Naive B cell (primary cell): ENCODE measurements at places on chromosomes 1 and 21.
A peak's percentile ranks its signal among the peaks of the same experiment; 100 is the strongest.

GRCh38 chr21:35203093-35203977 is 154.2 kb upstream of the RUNX1 start:
- no peak for DNase-seq

DNA sequence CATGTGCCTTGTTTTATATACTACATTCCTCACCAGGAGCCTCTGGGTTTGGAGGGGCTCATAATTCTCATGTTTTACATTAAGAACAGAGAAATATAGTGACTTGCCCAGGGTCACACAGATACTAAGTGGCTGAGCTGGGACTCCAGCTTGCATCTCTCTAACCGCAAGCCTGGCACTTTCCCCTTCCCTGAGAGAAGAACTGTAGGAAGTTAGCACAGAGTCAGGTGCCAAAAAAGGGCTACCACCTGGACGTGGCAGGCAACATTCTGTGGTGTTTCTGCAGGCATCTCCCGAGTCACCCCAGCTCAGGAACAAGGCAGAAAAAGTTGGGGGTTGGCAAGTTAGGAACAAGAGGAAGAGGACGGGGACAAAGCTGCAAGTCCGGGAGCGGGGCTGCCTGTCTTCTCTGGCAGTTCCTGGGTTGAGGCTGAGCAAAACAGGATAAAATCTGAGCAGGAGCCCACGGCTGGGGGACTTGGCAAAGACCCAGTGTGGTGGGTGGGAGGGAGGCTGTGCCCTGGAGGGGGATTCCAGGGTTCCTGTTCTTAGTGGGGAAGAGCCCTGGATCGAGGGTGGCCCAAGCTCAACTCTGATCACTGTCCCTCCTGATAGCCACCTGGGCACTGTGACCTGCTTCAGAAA is 9.8 kb downstream of the PLA2G5 start:
- no peak for DNase-seq

DNA sequence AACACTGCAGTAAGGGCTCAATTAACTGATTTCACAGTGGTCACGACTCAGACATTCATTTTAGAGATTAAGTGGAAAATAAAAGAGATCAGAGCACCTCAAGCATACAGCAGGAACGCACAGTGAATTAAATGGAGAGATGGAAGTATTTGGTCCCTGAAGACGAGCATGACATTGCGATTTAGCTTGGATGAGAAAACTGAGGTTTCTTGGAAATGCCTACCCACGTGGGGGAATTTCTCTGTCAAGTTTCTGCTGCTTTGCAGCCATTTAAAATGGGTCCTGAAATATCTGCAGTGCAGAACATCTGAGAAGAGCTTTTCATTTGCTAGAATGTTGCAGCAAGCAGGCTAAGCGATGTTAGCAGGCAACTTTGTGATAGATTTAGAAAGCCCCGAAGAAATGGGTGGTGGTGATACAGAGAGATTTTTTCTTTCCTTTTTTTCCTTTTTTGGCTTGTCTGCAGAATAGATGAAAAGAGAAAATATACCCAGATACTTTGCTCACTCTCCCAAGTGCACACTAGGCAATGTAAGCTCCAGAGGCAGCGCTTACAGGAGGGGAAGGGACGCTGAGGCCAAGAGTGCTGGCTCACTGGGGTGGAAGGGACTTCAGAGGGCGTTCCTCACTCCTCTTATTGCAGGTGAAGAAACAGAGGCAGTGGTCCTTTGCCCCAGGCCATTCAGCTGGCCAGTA is 258.0 kb downstream of the KCNJ6 start:
- DNase-seq, result no peak

- peak; percentile 62 for DNase-seq
These were observed 905 bp downstream of the BTBD19 start for GRCh38 chr1:44808938-44809917.

GRCh38 chr1:184152434-184152898 is 100.9 kb downstream of the TSEN15 start:
- no peak for DNase-seq

DNA sequence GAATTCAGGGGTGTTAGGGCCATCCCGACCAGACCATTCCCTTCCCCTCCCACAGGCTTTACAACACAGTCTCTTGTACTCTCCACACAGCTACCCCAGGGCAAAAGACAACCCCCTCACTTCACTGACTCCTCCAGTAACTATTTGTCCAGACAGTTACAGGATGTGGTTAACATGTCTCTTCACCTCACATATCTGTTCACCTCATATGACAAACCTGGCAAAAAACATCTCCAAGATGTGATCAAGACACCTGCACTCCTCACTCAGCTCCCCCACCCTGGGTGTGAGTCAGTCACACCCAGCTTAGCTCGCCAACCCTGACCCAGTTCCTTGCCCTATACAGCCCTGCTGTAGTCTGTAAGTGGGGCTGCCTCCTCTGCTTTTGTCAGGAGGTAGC is 490.5 kb upstream of the CHRM3 start:
- no peak for DNase-seq

DNA sequence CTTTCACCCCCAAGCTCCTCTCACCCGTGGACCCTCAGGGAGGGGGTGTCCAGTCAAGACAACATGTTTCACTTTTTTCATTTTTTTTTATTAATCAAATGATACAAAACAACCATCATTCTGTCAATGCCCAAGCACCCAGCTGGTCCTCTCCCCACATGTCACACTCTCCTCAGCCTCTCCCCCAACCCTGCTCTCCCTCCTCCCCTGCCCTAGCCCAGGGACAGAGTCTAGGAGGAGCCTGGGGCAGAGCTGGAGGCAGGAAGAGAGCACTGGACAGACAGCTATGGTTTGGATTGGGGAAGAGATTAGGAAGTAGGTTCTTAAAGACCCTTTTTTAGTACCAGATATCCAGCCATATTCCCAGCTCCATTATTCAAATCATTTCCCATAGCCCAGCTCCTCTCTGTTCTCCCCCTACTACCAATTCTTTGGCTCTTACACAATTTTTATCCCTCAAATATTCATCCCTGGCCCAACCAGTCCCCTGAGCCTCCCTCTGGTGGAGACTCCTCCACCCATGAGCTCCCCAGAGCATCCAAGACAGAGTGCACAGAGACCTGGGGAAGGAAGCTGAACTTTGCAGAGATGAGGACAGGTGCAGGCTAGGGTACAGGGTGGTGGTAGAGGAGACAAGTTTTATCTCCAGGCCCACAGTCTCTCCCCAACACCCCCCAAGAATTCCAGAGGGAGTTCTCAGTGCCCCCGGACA is 1.4 kb upstream of the S100A16 start:
- DNase-seq, result no peak

DNA sequence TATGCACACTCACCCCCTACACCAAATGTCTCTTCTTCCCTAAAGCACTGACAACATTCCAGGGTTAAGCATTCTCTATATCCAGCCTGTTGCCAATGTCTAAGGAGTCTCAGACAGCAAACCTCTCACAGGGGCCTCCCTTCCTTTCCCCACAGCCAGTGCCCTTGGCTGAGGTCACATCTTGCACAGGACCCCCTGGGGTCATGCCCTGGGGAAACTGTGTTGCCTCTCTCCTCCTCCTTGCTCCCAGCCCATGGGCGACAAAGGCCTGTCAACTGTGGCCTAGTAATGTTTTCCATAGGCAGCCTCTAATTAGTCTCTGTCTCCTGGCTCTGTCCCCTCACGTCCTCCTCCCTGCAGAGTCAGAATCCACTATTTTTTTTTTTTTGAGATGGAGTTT is 54.6 kb downstream of the NENF start:
- no peak for DNase-seq

DNA sequence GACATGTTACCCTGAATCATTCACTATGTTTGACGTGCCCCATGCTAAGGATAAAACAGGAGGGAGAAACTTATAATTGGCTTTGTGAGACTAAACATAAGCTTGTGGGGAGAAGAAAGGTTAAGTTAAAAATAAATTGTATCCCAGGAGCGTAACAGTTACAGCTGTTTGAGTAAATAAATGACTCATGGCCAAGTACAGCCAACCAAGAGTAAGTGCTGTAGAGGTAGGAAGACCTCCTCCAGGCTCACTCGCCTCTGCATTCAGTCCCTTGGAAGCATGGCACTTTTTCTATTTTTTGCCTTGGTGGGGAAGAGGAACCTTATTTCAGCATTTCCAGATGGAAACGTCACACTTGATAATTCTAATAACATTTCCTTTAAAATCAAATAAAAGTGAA is 116.5 kb downstream of the ZP4 start:
- no peak for DNase-seq

- no peak for DNase-seq
These were observed 200.7 kb upstream of the RAB4A start for GRCh38 chr1:229070168-229070567.

DNA sequence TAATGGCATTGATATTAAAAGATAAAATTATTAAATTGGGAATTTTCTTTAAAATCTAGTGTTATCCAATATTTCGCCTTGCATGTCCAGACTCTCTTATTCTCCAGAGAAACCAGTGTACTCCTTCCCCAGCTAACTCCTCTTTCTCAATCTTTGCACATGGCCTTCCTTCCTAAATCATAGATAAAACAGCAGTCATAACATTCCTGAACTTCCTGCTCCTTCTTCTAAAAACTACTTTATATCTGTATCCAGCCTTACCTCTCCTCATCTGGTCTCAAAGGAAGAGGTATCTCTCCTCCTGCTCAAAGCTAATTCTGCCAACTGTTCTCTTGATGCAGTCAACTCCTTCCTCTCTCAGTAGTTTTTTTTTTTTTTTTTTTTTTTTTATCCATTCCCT is 39.5 kb upstream of the NEK7 start:
- DNase-seq, result no peak

DNA sequence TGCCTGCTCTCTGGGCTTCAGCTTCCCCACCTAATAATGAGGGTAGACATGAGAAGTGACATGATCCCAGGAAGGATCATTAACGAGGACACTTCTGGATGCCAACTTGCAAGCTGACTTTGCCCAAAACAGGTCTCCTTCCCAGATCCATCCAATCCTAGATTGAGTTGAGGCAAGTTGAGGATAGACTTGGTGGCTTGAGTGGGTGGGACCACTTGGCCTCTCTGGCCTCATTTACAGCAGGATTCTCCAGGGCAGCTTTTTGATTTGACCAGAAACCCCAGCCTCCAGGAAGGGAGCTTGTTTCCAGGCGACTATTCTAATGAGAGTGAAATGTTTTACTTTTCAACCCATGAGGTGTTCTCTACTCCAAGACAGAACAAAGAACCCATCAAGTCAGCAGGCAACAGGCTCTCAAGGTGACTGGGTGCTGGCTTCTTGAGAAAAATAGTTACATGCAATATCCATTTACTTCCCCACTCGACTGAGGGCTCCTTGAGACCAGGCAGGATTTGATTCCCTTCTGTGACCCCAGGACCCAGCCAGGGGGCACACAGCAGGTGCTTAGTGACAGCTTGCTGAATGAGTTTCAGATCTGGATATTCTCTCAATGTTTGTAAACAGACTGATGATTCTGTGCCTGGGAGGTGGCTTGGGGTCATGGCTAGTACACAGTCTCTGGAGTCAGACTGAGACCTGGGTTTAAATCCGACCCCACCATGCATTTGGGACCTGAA is 128.2 kb downstream of the DMRTB1 start:
- DNase-seq, result no peak

DNA sequence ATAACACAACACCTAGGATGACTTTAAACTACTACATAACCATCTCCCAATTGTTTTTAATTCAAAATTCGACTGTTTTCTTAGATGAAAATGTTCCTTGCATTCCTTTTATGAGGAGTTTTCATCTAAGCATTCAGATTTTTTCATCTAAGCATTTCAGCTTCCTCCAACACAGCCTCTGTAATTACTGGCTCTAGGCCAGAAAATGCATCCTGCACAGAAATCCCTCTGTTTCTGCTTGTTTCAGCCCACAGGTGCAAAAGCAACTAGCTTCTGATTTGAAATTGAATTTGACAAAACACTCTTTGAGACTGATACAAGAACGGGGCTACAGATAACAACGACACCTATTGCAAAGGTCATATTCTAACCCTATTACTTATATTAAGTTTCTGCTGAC is 90.4 kb downstream of the RGS21 start:
- DNase-seq, result no peak

GRCh38 chr1:234893725-234894630 is 234.7 kb downstream of the TOMM20 start:
- no peak for DNase-seq

DNA sequence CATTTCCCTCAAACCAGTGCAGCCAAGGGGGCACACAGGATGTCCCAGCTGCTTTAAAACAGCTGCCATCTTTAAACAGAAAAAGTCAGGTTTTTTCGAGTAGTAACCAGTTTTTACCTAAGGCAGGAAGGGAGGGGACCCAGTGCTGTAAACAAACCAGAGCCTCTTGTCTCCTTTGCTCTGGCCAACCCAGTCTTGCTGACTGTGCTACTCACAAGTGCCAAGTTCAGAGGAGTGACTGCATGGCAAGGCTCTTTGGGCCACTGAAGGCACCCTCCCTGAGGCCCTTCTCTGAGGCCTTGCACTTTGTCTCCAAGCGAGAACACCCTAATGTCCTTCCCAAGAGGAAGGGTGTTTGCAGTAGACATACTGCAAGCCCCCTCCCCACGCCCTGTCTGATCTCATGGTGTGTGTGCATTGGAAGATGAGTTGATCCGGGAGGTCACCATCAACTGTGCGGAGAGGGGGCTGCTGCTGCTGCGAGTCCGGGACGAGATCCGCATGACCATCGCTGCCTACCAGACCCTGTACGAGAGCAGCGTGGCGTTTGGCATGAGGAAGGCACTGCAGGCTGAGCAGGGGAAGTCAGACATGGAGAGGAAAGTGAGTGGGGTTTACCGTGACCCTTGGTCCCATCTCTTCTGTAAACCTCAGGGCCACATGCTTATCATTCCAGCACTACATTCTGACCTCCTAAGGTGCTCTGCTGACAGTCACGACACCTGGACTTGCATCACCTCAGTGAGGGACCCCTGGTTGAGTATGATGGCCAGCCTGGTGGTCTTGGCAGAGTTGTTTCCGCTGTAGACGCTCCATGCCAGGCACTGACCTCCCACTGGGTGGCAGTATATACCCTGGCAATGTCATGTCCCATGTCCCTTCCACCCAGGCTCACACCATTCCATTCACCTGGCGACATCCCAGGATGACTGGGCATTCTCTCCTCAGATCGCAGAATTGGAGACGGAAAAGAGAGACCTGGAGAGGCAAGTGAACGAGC is 4.7 kb downstream of the DNALI1 start:
- peak; percentile 20 for DNase-seq

GRCh38 chr1:5994713-5995621 is 2.7 kb upstream of the NPHP4 start:
- DNase-seq, result peak; percentile 49
